A549 treated with DMSO at 1 μM for 4 hours (cell line): ENCODE measurements at places on chromosomes 4 and X. TPM values are rescaled to one million over a fixed set of nuclear protein-coding genes. Genes with fewer than 3 reads are reported as not detected.

Gene MSL3
- 21.0 to 23.5 TPM (median 23.0 TPM) in 5 replicates for total RNA-seq

Gene SYNPO2
- 0.83 to 1.8 TPM (median 1.6 TPM) in 5 replicates for total RNA-seq

Gene LRBA
- total RNA-seq = 7.0 to 8.8 TPM (median 7.7 TPM) in 5 replicates

Gene PABPC5
- total RNA-seq = not detected in 5 replicates

Gene HHIP
- 0.71 to 1.2 TPM (median 0.84 TPM) in 5 replicates for total RNA-seq

Gene RNF150
- 0.26 to 0.57 TPM (median 0.30 TPM) in 5 replicates for total RNA-seq

Gene ATOH1
- total RNA-seq = not detected in 5 replicates

Gene EXOC1
- total RNA-seq = 13.1 to 16.8 TPM (median 16.2 TPM) in 5 replicates

Gene MAOB
- total RNA-seq = 0.07 to 0.25 TPM (median 0.12 TPM) in 4 of 5 replicates, not detected in the other

Gene CSAG1
- total RNA-seq = 0.18 to 0.38 TPM (median 0.30 TPM) in 4 of 5 replicates, not detected in the other

Gene TLR1
- total RNA-seq = 0.15 to 0.99 TPM (median 0.76 TPM) in 5 replicates

Gene FAT4
- total RNA-seq = 1.1 to 2.6 TPM (median 1.7 TPM) in 5 replicates

Gene HGFAC
- total RNA-seq = 0.20 to 0.41 TPM (median 0.30 TPM) in 5 replicates
